Dermis microvascular lymphatic vessel endothelial cell (primary cell): ENCODE measurements at places on chromosomes 7 and 10. TPM values are rescaled to one million over a fixed set of nuclear protein-coding genes. Genes with fewer than 3 reads are reported as not detected.

Gene CLEC2L
- not detected in 2 replicates for total RNA-seq

Gene SFRP5
- not detected in 2 replicates for total RNA-seq

Gene GRIFIN
- not detected in 2 replicates for total RNA-seq

Gene NUTM2A
- total RNA-seq: 0.13 and 0.51 TPM in 2 replicates

Gene SPDYE8
- not detected in 2 replicates for total RNA-seq

Gene EBLN1
- total RNA-seq: not detected in 2 replicates

Gene PDZD7
- 0.25 and 0.51 TPM in 2 replicates for total RNA-seq

Gene TAS2R4
- total RNA-seq: 0.26 and 0.51 TPM in 2 replicates

Gene SH2D4B
- under 0.01 and 0.13 TPM in 2 replicates for total RNA-seq

Gene LIPK
- total RNA-seq: not detected in 2 replicates

Gene OR2A1
- total RNA-seq: under 0.01 TPM in 2 replicates

Gene ECD
- total RNA-seq: 19.1 and 21.6 TPM in 2 replicates

Gene DHTKD1
- 19.0 and 20.7 TPM in 2 replicates for total RNA-seq

Gene CPN1
- not detected in 2 replicates for total RNA-seq

Gene CDHR3
- 1.0 and 1.3 TPM in 2 replicates for total RNA-seq

Gene STEAP1B
- total RNA-seq: 2.9 and 10.9 TPM in 2 replicates

Gene METTL2B
- total RNA-seq: 20.1 and 22.6 TPM in 2 replicates

Gene VWDE
- under 0.01 TPM in 2 replicates for total RNA-seq

Gene LFNG
- 19.5 and 19.7 TPM in 2 replicates for total RNA-seq

Gene IRF5
- 0.25 and 0.26 TPM in 2 replicates for total RNA-seq

Gene TBX20
- 0.13 TPM in 1 of 2 replicates, not detected in the other for total RNA-seq

Gene CHAT
- total RNA-seq: not detected in 2 replicates

Gene GNAT3
- not detected in 2 replicates for total RNA-seq

Gene OR6V1
- not detected in 2 replicates for total RNA-seq

Gene ACTL6B
- total RNA-seq: not detected in 2 replicates

Gene TUBB8
- total RNA-seq: under 0.01 TPM in 1 of 2 replicates, not detected in the other

Gene SAP25
- 0.13 TPM in 1 of 2 replicates, not detected in the other for total RNA-seq

Gene LRRTM3
- total RNA-seq: not detected in 2 replicates

Gene NRCAM
- 1.5 and 3.3 TPM in 2 replicates for total RNA-seq

Gene BRAF
- total RNA-seq: 13.0 and 18.8 TPM in 2 replicates

Gene CCDC172
- total RNA-seq: not detected in 2 replicates

Gene CSTF2T
- 21.2 and 24.7 TPM in 2 replicates for total RNA-seq
